Globus pallidus (tissue), 1 donor: ENCODE measurements at places on chromosomes 1 and 21.

- no peak for DNase-seq
These were observed 5.3 kb downstream of the SLC27A3 start for GRCh38 chr1:153780551-153780950.

- DNase-seq: no peak
These were observed 23.2 kb upstream of the WDR26 start for GRCh38 chr1:224457782-224458144.

GRCh38 chr1:64745986-64746940, 1.4 kb downstream of the RAVER2 start:
- no peak for DNase-seq

GRCh38 chr1:47995306-47996050, 1.7 kb downstream of the TRABD2B start:
- DNase-seq: no peak

DNA sequence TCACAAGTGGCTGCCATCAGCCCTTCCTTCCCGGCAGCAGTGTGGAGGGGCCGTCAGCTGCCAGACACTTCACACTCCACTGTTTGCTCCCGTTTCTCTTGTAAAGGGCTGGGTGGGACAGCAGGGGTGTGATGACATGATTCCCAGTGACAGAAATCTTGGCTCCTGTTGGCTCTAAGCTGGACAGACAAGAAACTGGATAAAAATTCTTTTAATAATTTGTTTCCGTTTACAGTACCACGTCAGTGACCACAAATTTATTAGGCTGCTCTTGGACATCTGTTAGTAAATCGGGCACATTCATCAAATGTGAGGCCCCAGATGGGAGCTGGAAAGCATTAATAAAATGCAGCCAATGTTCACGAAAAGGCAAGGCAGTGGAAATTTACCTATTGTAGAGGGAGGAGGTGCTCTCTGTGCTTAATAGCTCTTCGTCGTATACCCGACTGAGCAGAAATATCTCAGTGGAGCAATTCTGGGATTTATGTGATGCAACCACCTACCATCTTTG, 353.7 kb upstream of the GREM2 start:
- no peak for DNase-seq

GRCh38 chr1:87084244-87084836, 169.9 kb downstream of the HS2ST1 start:
- peak; percentile 15 for DNase-seq
